ENCODE measurements at places on chromosomes 3 and 15. TPM values are rescaled to one million over a fixed set of nuclear protein-coding genes. Genes with fewer than 3 reads are reported as not detected.

The SLC38A3 gene
- not detected for total RNA-seq

The LIPH gene
- 2.0 TPM for total RNA-seq

The BTLA gene
- total RNA-seq = not detected

The DCBLD2 gene
- total RNA-seq = 175 TPM

The GOLGA8H gene
- 0.23 TPM for total RNA-seq

The SH2D7 gene
- not detected for total RNA-seq

The SEMA7A gene
- 15.3 TPM for total RNA-seq

The LMAN1L gene
- not detected for total RNA-seq

Data from glomerular endothelial cell (primary cell).